ENCODE measurements at places on chromosomes 6 and 20. TPM values are rescaled to one million over a fixed set of nuclear protein-coding genes. Genes with fewer than 3 reads are reported as not detected.

CALHM5 gene
- polyA plus RNA-seq: not detected

- DNase-seq: no peak
These were observed 9.7 kb upstream of the TBC1D7 start for GRCh38 chr6:13338038-13338437.

- DNase-seq: no peak
These were observed 7.4 kb upstream of the IFT52 start for GRCh38 chr20:43583133-43583864.

- DNase-seq: no peak
These were observed 30.6 kb downstream of the DACT2 start for GRCh38 chr6:168288781-168289570.

- DNase-seq: no peak
These were observed 87.8 kb upstream of the ASCC3 start for GRCh38 chr6:100968949-100969348.

- no peak for DNase-seq
These were observed 49.1 kb upstream of the PTPRT start for GRCh38 chr20:43238833-43239232.

MRPS18B gene
- 113 TPM for polyA plus RNA-seq

SAMD5 gene
- not detected for polyA plus RNA-seq

DNA sequence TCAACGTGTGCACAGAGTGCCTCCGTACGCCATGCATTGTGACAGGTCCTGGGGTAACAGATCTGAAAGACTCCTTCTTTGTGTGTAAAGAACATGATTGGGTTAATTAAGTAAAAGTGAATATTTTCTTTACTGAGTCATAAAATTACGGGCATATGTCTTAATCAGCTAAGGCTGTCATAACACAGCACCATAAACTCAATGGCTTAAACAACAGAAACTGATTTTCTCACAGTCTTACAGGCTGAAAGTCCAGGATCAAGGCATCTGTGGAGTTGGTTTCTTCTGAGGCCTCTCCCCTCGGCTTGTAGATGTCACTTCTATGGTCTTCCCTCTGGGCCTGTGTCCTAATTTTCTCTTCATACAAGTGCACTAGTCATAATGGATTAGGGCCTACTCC is 176.9 kb downstream of the MTFR2 start:
- DNase-seq: no peak

PAK5 gene
- polyA plus RNA-seq: not detected

- DNase-seq: no peak
These were observed 4.9 kb upstream of the SLC44A4 start for GRCh38 chr6:31883676-31884075.

- DNase-seq: no peak
These were observed 279.9 kb downstream of the CD83 start for GRCh38 chr6:14397518-14397901.

DNA sequence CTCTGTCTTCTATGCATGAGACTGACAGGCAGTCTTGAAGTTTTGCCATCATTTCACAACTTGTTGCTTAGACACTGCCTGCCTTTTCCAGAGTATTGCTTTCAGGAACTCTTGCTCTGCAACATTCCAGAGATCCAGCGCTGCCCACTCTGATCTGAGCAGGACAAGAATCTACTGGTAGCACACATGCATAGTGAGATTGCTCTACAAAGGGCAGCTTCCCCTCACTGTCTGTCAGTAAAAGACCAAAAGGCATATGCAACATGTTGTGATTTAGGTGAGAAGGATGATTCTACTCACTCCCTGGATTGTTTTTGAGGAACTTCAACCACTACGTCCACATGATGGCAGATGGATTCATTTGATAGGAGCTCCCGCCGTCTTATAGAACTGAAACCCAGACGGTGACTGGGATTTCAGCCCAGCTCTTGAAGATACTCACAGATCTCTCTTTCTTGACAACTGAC is 259.1 kb downstream of the ARID1B start:
- DNase-seq: no peak

- DNase-seq: no peak
These were observed 126.3 kb downstream of the PRND start for GRCh38 chr20:4848041-4848440.

DNA sequence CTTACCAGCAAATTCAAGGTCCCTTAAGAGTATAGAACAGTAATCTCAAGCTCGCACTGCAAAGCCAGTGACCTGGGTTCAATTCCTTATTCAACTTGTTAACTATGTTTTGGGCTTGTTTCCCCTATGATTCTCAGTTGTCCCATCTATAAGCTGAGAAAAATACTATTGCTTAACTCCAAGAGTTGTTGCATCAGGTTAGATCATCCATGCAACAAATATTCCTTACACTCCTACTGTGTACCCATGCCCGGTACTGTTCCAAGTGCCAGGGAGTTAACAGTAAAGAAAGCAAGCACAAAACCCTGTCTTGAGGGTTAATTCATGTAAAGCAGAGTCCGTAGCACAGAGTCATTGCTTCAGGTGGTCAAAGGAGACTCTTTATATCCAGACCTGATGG is 247.3 kb downstream of the MAFB start:
- DNase-seq: no peak

- DNase-seq: no peak
These were observed 145.9 kb upstream of the OLIG3 start for GRCh38 chr6:137640086-137640485.

DNA sequence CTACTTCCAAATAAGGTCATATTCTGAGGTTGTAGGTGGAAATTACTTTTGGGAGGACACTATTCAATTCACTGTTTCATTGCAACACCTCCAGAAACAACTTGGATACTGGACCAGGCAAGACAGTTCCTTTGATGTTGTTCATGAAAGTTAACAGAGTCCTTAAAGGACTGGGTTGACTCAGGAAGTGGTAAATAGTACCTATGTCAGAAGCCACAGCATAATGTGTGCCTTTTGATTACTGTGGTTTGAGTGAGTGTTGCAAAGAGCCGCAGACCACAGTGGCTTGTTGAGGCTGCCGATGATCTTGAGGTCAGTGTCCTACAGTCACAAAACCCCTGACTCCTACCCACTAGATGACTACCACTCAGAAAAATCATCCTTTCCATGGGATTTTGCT is 10.9 kb downstream of the IL20RA start:
- peak; percentile 82 for DNase-seq

RAET1E gene
- polyA plus RNA-seq: not detected

CGAS gene
- polyA plus RNA-seq: 13.2 TPM

AKAP7 gene
- polyA plus RNA-seq: 17.3 TPM

DNA sequence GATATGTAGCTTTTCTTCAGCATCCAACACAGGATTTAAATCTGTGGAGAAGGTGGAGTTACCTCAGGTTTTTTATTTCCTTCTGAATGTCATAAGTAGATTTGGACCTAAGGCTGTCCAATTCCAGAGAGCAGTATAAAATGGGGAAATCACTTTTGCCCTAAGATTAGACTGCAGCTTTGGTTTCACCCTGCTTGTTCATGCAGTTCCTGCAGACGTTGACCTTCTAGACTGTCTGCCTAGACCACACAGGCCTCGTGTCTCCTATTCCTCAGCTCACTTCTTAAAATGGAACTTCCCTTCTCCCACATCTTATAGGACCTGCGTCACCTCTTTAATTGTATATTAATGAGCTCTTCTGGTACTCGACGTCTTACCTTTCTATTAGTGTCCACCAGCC is 26.0 kb upstream of the C6orf62 start:
- DNase-seq: no peak

DNA sequence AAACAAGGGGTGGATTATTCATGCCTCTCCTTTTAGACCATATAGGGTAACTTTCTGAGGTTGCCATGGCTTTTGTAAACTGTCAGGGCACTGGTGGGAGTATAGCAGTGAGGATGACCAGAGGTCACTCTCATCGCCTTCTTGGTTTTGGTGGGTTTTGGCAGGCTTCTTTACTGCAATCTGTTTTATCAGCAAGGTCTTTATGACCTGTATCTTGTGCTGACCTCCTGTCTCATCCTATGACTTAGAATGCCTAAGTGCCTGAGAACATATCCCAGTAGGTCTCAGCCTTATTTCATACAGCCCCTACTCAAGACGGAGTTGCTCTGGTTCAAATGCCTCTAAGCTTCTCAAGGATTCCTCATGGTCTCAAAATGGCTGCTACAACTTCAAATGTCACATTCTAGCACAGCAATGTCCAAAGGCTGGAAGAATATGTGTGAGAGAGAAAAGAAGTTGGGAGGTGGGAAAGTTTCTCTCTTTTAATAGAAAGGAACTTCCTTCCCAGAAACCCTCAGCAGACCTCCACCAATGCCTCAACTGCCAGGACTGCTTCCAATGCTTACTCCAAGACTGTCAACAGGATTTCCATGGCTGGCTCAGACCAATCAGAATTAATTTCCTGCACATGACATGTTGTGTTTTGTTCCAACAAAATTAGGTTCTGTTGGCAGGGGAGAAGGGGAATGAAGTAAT is 46.6 kb upstream of the SLC9A8 start:
- DNase-seq: no peak

DNA sequence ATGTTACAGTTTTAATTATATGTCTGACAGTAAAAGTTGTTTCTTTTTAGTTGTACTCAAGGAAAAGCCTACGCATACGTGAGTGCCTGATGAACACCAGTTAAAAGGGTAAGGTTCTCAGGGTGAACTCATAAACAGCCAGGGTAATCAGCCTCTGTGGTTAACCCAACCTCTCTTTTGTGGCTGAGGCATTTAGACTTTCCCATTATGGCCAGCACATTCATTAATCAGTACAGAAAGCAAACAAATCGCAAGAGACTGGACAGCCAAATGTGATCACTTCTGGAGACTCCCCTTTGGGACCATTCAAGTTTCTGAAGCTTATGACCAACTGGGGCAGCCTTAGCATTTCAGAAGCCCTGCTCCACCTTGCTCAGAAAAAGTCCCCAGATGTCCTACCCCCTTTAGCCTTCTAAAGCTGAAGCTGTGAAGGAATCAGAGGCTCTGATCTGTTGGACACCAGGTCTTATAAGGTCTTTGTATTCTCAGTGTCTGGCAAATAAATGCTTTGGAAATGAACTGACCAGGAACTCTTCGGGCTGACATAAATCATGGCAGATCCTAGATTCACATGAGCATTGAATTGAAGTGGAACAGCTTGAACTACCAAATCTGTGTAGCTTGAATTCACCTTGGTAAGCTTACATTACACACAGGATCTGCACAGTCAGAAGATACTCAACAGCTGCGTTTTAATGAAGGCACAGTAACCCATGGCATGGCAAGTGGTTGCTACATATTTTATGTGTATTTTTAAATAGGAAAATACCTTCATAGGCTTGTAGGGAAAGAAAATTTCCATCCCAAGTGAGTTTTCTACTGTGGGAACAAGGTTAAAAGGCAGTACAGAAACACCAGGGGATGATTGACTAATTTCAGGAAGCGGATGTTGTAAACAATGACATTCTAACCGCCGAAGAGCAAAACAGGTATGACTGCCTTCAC is 18.7 kb downstream of the IL20RA start:
- DNase-seq: no peak

BTN1A1 gene
- polyA plus RNA-seq: not detected

- no peak for DNase-seq
These were observed 284.9 kb downstream of the PRKN start for GRCh38 chr6:162442687-162443086.

DNA sequence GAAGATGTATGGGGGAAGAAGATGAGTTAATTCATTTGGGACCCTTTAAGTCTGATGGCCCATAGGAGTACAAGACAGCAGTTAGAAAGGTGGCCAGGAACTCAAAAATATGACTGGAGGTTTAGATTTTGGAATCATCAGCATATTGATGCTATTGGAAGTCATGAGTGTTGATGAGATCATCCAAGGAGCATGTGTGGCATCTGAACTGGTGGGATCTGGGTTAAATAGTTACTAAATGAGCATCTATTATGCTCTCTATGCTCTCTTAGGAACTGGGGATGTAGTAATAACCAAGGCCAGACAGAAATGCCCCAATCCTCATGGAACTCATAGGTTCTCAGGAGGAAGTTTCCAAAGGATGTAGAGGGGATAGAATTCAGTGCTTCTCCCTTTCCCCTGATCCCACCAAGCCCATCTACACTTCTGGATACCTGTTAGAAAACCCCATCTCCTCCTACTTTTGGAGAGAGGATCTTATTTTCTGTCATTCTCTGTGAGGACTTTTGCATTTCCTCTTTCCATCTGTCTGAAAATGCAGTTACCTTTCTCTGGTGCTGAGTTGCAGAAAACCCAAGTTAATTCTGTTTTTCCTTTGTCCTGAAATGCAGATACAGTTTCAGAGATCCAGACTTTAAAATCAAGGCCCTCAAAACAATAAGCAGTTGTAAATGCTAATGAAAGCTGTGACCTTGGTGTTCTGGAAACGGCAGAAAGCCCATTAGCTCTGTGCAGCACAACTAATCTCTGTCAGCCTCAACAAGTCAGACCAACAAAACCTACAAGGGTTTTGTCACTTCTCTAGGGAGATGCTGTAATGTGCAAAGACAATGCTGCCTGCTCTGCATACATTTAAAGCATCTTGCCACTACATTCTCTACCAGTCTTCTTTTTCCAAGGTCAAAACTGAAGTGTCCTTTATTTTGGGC is 65.8 kb downstream of the TBC1D7 start:
- DNase-seq: no peak

DNA sequence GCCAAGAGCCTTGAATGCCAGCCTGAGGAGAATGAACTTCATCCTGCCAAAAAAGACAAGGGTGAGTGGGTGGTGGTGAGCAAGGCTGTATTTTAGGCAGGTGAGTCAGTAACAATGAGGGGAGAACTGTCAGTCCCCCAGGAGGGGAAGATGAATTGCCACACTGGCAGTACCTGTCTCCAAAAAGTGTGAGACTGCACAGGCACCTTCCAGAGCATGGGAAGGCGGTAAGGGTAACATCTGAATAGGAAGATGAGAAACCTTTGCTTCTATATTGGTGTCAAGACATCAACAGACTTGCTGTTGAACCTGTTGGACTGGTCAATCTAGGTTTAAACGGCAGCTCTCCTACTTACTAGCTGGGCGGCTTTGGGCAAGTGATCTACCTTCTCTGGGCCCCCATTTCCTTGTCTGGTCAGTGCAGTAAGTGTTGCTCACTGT is 30.9 kb downstream of the STK35 start:
- no peak for DNase-seq

DNA sequence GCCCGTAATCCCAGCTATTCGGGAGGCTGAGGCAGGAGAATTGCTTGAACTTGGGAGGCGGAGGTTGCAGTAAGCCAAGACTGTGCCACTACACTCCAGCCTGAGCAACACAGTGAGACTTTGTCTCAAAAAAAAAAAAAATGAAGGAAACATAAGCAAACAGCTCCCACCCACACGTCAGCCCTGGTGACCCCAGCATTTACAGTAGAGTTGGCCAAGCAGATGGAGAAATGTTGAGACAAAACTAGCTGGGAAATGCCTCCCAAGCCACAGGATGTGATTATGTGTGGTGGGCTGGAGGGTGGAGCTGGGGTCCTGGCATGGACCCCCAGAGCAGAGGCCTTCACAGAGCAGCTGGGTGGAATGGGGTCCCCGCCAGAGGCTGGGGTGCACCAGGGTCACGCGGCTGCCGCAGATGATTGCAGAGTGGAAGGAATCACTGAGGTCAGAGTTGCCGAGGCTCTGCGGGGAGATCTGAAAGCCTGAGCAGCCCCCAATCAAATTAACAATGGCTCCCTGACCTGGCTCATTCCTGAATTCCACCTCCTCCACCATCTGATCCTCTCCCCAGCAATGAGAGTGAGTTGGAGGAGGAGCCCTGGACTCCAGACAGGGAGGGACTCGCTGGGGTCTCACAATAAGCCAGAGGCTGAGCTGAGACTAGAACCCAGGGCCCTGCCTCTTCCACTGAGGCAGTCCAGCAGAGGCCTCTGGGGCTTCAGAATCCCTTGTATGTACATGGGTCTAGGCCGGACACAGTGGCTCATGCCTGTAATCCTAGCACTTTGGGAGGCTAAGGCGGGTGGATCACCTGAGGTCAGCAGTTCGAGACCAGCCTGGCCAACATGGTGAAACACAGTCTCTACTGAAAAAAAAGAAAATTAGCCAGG is 34.7 kb upstream of the TGM2 start:
- DNase-seq: no peak

DYNLT2 gene
- 0.67 TPM for polyA plus RNA-seq
